Naive thymus-derived CD8-positive, alpha-beta T cell (primary cell): ENCODE measurements at places on chromosomes 2 and 18. TPM values are rescaled to one million over a fixed set of nuclear protein-coding genes. Genes with fewer than 3 reads are reported as not detected.

The BMP10 gene
- polyA plus RNA-seq: not detected

The OTOS gene
- polyA plus RNA-seq: not detected

The NUP35 gene
- 8.2 TPM for polyA plus RNA-seq

The LOXHD1 gene
- polyA plus RNA-seq: not detected

The ATG4B gene
- 60.1 TPM for polyA plus RNA-seq

The MC5R gene
- not detected for polyA plus RNA-seq

The ANKRD23 gene
- polyA plus RNA-seq: 0.27 TPM

The TNS1 gene
- polyA plus RNA-seq: not detected

The SH2D6 gene
- polyA plus RNA-seq: not detected

The TRIM54 gene
- polyA plus RNA-seq: not detected

The SGO2 gene
- 0.66 TPM for polyA plus RNA-seq

The AQP4 gene
- polyA plus RNA-seq: not detected

The CXCR1 gene
- not detected for polyA plus RNA-seq

The NRBP1 gene
- polyA plus RNA-seq: 78.8 TPM

The KIF1A gene
- not detected for polyA plus RNA-seq

The BCL2 gene
- polyA plus RNA-seq: 24.3 TPM

The ALK gene
- not detected for polyA plus RNA-seq

The LYPD1 gene
- polyA plus RNA-seq: not detected

The ANKRD62 gene
- not detected for polyA plus RNA-seq

The C2orf80 gene
- not detected for polyA plus RNA-seq
